Fibroblast of gingiva (primary cell): ENCODE measurements at places on chromosomes 4 and X.

- DNase-seq: no peak
Measured at GRCh38 chrX:27251369-27251768, 211.8 kb downstream of the PPP4R3C start.

DNA sequence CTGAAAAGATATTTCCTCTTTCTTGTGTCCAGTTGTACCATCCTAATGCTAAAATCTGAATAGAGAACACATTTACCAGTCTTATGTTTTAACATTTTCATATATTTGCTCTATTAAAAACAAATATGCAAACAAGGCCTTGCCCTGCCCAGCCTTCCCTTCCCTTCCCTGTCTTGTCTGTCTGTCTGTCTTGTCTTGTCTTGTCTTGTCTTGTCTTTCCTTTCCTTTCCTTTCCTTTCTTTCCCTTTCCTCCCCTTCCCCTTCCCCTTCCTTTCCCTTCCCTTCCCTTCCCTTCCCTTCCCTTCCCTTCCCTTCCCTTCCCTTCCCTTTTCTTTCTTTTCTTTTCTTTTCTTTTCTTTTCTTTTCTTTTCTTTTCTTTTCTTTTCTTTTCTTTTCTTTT is 1103.5 kb downstream of the STIM2 start:
- no peak for DNase-seq

DNA sequence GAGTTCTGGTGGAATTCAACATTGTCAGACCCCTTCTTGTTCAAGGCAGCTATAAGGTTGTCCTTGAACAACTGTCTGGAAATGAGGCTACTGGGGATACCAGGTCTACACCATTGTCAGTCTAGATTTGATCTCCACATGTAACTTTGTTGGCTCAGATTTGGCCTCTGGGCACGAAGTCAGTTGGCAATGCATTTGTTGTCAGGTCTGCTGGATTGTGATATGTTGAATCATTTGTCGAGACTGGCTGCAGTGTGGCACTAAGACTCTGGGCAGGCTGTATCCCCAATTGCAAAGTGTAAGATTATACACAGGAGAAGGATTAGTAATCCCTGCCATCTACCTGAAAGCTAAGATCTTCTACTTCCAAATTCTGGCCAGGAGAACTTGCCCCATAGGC is 26.5 kb downstream of the ZNF81 start:
- DNase-seq: peak; percentile 1

DNA sequence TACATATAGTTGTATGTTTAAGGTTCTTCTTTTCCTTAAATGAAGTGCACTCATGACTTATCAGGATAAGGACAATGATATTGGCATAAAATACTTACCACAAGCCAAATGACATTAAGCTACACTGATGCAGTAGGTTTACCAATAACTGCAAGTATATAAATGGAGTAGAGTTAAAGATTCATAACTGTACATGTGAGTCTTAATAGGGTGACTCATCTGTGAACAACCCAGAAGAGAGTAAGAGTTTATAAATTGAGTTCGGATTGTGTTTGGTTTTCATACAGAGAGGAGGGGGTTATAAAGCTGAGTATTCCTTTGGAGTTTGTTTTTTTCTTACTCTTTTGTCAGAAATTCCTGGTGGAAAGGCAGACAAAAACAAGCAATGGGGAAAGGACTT is 144.8 kb downstream of the TLL1 start:
- no peak for DNase-seq

DNA sequence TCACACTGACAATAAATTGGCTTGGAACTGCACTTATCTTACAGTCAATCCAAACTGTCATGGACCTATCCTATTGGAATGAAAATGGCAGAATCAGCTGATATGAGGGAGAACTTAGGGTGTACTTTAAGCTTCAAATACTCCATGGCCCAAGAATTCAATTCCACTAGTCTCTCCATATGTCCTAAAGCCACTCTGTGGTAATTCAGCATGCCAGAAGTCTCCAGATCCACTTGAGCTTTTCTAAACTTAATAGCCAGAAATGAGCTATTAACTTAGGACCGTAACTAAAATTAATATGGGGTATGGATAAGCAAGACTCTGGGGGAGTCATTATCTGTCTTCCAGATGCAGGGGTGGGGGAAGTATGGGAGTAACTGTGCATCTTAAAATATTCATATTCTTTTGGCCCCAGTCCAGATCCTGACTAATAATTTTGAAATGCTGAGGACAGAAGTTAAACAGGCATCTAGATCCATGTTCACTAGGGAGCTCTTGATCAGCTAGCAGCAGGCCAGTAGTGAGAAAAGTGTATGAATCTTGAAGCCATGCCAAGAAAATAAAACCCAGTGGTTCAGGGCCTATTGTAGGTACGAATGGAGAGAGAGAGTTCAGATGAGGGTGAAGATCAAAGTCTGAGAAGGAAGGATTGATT is 167.6 kb downstream of the DKK2 start:
- peak; percentile 22 for DNase-seq

DNA sequence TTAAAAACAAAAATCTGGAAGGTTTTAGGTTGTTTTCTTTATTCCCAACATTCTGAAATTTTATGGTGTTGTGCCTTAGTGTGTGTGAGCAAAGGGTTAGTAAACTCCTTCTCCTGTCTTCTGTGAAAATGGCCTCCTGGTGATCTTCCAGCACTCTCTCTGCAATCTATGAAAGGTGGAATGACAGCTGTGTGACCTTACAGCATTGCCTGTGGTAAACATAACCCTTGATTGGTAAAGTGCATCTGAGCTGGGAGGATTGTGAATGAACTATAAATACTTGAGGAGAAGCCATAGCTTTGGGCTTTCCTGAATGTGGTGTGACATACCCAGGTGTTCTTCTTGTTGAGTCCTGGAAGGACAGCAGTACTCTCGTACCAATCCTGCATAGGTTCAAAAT is 10.0 kb downstream of the ART3 start:
- DNase-seq: no peak
